ENCODE measurements at places on chromosomes 16 and 17.

GRCh38 chr16:4925791-4926190 lies 11.2 kb downstream of the PPL start:
- no peak for DNase-seq

GRCh38 chr17:11404431-11405276 lies 163.6 kb downstream of the SHISA6 start:
- no peak for DNase-seq

DNA sequence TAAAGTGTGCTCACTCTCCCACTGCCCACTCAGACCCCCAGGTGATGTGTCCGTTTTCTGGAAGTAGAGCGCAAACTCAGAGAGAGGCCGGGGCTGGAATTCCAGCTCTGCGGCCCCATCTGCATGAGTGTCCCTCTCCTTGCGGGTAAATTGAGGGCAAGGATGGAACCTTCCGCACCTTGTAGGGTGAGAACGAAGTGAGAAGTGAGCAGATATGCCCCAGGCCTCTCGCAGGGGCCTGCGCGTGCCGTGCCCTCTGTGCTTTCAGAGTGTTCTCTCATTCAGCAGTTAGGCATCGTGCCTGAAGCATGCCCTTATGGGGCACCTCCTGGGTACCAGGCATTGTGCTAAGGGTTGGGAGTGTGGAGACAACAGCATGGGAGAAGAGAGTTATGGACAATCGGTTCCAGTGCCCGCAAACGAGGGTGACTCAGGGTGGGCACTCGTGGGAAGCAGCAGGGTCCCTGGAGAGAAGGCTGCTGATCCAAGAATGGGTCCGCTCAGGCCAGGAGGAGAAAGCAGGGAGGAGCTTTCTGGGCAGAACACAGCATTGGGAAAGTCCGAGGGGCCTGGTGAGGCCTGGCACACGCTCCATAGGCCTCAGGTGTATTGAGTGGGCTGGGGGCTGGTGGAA lies 23.8 kb downstream of the CMIP start:
- no peak for DNase-seq

- no peak for DNase-seq
Observed at GRCh38 chr17:4134721-4135120, 8.1 kb downstream of the ZZEF1 start.

GRCh38 chr17:74282587-74283370 lies 8.7 kb downstream of the DNAI2 start:
- DNase-seq = peak; percentile 19

DNA sequence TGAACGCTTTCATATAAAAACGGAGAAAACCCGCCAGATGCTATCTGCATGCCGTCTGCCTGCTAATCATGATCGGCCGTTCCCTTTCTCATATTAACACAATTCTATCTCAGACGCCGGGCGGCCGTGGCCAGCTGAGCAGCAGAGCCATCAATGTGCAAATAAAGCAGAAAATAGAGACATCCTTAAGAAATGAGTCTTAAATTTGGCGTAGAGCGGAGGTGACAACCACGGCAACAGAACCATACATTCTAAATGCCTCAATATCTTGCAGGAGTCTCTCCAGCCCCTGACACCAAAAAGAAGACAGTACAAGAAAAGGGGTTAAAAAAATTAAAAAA lies 2.7 kb upstream of the IRX5 start:
- no peak for DNase-seq

DNA sequence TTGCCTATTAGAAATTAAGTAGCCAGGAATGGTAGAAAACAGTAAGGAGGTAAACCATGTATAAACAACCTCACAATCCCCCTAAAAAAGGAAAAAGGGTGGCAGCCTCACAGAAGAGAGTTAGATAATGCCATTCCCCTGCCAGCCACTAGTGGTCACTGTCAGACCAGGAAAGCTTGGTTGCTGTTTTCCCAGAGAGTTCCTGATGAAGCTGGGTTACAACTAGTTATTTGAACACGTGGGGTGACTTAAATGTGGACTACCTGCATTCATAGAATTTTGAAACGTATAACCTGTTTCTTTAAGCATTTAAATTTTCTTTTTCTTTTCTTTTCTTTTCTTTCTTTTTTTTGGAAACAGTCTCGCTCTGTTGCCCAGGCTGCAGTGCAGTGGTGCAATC lies 5.8 kb downstream of the GPRC5C start:
- DNase-seq = no peak

DNA sequence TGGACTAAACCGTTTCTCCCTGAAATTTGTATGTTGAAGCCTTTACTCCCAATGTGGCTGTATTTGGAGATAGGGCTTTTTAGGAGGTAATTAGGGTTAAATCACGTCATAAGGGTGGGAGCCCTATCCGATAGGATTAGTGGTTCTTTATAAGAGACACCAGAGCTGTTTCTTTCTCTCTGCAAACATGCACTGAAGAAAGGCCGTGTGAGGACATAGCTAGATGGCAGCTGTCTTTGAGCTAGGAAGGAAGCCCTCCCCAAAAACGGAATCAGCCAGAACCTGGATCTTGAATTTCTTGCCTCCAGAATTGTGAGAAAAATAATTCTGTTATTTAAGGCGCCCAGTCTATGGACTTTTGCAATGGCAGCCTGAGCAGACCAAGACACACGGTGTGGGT lies 14.1 kb downstream of the ODF4 start:
- DNase-seq = no peak

- DNase-seq = no peak
Observed at GRCh38 chr16:66166490-66166889, 200.0 kb upstream of the CDH5 start.

DNA sequence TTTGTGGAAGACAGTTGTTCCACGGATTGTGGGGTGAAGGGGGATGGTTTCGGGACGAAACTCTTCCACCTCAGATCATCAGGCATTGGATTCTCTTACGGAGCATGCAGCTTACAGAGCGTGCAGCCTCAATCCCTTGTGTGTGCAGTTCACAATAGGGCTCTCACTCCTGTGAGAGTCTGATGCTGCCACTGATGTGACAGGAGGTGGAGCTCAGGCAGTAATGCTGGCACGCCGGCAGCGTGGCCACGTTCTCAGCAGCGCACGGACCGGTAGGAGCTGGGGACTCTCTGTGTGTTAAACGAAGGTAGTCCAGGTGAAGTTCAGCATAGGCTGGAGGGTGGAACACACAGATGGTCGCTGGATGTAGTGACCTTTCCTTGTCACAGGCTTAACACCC lies 37.8 kb downstream of the SEC14L1 start:
- DNase-seq = no peak

GRCh38 chr17:6534846-6535514 lies 21.4 kb downstream of the PITPNM3 start:
- no peak for DNase-seq

- no peak for DNase-seq
Observed at GRCh38 chr16:59463776-59464175, 729.7 kb upstream of the GOT2 start.

DNA sequence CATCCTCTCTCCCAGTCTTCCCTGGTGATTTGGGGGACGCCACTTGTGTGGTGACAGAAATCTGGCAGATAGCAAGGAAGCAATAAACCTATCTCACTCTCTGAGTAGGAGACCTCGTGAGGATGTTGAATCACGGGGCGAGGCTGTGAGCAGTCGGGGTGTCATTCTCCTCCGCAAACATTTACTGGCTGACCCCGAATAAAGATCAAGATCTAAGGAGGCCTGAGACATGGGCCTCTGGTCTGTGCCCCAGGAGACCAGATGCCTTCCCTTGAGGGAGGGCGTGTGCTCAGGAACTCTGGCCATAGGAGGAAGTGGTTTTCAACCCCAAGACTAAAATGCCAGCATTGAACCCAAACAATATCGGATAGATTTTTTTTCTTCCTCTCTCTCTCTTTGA lies 53.1 kb downstream of the FOXL1 start:
- no peak for DNase-seq

GRCh38 chr17:77959126-77959925 lies 823 bp downstream of the TNRC6C start:
- peak; percentile 25 for DNase-seq

DNA sequence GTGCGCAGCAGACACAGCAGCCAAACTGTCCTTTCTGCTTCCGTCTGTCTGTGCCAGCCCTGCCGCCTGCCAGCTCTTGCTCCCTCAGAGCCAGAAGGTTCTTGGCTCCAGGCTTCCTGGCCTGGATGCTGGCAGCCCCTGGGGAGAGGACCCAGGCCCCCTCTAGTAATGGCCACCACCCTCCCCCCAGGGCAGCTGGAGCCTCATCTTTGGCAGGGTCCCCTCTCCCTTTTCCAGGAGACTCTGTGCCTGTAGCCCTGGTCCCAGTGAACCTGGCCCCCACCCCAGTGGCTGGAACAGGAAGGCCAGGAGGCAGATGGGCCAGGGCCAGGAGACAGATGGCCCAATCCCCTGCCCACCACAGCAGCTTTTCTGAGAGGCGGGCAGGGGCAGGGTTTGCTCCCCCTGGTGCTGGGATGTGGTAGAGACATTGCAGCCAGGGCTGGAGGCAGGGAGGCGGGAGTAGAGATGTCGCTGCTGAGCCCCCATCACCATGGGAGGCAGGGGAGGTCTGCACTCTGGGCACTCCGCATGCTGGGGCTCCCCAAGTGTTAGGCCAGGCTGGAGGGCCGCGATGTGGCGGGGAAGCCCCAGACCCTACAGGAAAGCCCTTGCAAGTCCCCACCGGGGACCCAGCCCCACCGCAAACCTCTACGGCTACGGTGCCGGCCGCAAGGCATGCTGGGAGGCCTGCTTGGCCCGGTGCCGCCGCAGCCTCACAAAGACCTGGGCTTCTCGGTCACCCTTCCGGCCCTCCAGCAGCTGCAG lies 16.7 kb downstream of the UNC13D start:
- peak; percentile 74 for DNase-seq

GRCh38 chr16:47734081-47734857 lies 273.1 kb downstream of the PHKB start:
- no peak for DNase-seq

GRCh38 chr16:29025218-29025617 lies 40.4 kb downstream of the LAT start:
- DNase-seq = no peak

DNA sequence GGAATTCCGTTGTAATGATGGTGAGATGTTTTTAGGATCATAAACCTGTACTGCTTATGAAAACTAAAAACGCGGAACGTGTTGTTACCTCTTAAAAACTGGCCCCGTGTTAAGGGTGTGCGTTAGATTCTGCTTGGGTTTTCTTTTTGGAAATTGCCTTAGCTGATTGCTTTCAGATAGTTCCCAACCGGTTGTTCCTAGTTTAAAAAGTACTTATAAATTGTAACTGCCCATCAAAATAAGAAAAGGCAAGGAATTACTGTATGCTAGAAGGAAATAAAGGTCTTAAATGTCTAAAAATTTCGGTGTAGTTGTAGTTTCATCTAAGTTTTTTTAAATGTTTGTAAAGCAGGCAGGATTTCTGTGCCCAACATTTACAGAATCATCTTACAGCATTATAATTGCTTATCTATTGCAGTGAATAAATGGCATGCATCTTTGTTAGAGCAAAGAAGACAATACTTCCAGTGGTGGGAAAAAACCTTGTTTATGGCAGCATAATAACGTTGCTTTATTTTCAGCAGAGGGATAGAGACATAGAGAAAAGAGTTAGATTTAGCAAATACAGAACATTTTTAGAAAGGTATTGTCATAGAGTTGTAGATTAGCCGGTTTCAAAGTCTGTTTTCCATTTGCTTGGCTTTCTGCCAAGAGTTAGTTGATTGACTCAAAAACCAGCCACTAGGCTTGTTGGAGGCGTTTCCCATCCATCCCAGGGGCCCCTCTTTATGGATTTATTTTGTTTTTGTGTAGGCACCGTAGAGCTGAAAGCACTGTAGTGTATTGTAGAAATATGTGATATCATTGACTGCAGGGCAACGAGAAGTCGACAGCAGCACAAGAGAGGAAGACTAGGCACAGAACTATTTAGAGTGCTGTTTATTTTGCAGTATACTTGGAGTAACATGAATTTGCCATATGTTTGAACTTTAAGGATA lies 1.7 kb downstream of the PPM1D start:
- DNase-seq = peak; percentile 15

DNA sequence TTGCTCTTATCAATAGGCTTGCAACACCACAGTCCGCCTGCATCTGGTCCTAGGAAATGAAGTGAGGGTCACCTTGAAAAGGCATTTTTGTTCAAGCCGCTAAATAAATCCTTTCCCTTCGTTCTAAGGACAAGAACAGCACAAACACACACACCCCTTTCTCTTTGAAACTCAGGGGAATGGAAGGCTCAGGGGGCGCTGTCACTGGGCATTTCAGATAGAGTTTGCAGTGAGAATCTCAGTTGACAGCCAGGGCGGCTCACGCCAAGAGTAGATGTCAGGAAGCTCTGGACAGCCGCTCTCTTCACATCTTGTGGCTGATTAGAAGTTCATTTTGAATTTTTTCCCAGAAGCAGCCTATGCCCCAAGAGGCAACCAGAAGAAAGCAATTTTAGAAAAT lies 39.8 kb downstream of the ABAT start:
- DNase-seq = no peak

GRCh38 chr16:1416521-1416941 lies 2.0 kb upstream of the UNKL start:
- no peak for DNase-seq

GRCh38 chr17:72359811-72360210 lies 239.0 kb downstream of the SOX9 start:
- no peak for DNase-seq

- no peak for DNase-seq
Observed at GRCh38 chr17:68054296-68054900, 18.9 kb downstream of the KPNA2 start.

DNA sequence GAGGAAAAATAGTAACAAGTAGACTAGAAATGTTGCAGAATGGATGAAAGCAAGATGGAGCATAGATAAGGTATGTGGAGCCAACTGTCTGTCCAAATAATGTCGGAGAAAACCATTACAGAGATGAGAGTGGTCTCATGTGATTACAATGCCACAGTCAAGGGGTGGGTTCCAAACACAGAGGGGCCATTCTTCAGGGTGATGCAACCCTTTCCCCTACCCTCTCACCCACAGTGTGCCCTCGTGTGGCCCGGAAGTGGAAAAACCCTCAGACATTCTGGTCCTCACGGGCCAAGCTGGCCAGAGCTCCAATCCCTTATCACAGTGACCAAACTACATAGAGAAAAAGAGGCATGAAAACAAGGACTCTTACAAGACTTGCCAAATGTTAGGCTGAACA lies 17.7 kb upstream of the HS3ST3A1 start:
- DNase-seq = no peak

- no peak for DNase-seq
Observed at GRCh38 chr16:74568961-74569631, 37.8 kb downstream of the GLG1 start.

- peak; percentile 81 for DNase-seq
Observed at GRCh38 chr16:57899771-57900661, 70.9 kb downstream of the CNGB1 start.

DNA sequence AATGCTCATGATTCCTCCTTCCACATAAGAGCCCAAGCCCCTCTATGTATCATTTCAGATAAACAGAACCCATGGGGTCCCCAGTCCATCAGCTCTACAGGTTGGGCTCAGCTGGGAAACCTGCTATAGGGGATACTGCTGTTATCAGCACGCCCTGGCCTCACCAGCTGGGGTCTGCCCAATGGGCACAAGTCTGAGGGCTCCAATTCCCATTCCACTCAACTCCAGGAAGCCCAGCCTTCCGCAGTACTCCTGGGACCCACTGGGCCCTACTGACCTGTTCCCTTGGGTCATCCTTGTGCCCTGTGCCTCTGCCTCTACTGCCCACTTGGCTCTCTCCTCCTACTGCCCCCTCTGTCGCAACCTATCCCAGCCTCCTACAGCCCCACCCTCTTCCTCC lies 16.2 kb upstream of the XYLT2 start:
- DNase-seq = no peak

GRCh38 chr16:3454631-3455147 lies 11.2 kb downstream of the NAA60 start:
- no peak for DNase-seq

All from activated gamma-delta T cell treated with Interleukin-2 at 50 U/mL for 16 hours (primary cell).